Natural killer cell treated with Interleukin-12 subunit alpha and Interleukin-12 subunit beta and Interleukin-15 and Interleukin-18, amount 100 ng/mL, for 72 hours (primary cell): ENCODE measurements at places on chromosomes 7 and 10.

DNA sequence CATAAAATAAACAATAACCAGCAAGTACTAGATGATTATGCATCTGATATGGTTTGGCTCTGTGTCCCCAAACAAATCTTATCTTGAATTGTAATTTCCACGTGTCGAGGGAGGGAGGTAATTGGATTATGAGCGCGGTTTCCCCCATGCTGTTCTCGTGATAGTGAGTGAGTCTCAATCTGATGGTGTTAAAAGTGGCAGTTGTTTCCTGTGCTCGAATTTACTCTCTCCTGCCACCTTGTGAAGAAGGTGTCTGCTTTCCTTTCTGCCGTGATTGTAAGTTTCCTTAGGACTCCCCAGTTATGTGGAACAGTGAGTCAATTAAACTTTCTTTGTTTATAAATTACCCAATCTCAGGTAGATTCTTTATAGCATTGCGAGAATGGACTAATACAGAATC is 15.1 kb downstream of the CNTNAP2 start:
- no peaks in the 10 kb centered on the region for H3K36me3 ChIP-seq
- DNase-seq, result no peak
- H3K4me3 ChIP-seq, result no peak overlapping the region
- no peak overlapping the region for H3K27ac ChIP-seq

- H3K4me1 ChIP-seq, result peaks cover 36% of the 10 kb centered on the region
- peak overlapping the region; percentile 34 for H3K27ac ChIP-seq
- H3K4me3 ChIP-seq, result peak overlapping the region; percentile 21
These were observed 107.7 kb downstream of the FAM53B start for GRCh38 chr10:124636271-124636995.

GRCh38 chr7:42932811-42933591 is 825 bp downstream of the MRPL32 start:
- peak overlapping the region; percentile 98 for H3K27ac ChIP-seq
- peak overlapping the region; percentile 97 for H3K4me3 ChIP-seq
- peaks cover 28% of the 10 kb centered on the region for H3K4me1 ChIP-seq
- H3K27me3 ChIP-seq, result no peaks in the 10 kb centered on the region
- no peak for DNase-seq
- peaks cover 33% of the 10 kb centered on the region for H3K36me3 ChIP-seq

GRCh38 chr7:31318313-31318712 is 22.2 kb downstream of the NEUROD6 start:
- no peaks in the 10 kb centered on the region for H3K27me3 ChIP-seq
- no peak overlapping the region for H3K27ac ChIP-seq
- H3K4me1 ChIP-seq, result no peaks in the 10 kb centered on the region
- no peak overlapping the region for H3K4me3 ChIP-seq

DNA sequence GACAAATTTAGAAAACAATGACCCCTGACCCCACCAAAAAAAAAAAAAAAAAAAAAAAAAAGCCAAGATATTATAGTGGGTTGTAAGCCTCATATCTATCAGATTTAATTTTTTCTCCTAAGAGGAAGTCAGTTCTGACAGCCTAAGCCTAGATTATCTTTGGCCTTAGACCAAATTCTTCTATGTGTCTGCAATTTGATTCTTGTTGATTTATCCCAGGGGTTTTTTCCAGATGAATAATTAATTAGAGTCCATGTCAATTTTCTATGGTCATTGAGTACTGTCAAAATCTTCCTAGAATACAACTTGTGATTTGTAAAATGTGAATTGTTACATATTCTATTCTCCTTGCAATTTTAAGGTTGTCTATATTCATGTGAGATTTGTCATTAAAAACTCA is 151.6 kb upstream of the CACNA2D1 start:
- H3K4me1 ChIP-seq, result no peaks in the 10 kb centered on the region
- H3K36me3 ChIP-seq, result no peaks in the 10 kb centered on the region
- DNase-seq, result no peak
- no peaks in the 10 kb centered on the region for H3K27me3 ChIP-seq
- H3K4me3 ChIP-seq, result no peak overlapping the region

- no peak for DNase-seq
- H3K36me3 ChIP-seq, result no peaks in the 10 kb centered on the region
- H3K4me1 ChIP-seq, result no peaks in the 10 kb centered on the region
- peak within 1 kb of the TSS; percentile 80 for H3K4me3 ChIP-seq
- no peak within 1 kb of the TSS for H3K27ac ChIP-seq
- peaks cover 5% of the 10 kb centered on the region for H3K27me3 ChIP-seq
These were observed at the start of gene PDGFA for GRCh38 chr7:519484-520390. TSS of gene PDGFA (minus strand) at chr7:519846. CDS start at chr7:519001, 845 bp downstream.

GRCh38 chr7:42164881-42165428 is 72.1 kb downstream of the GLI3 start:
- no peaks in the 10 kb centered on the region for H3K36me3 ChIP-seq
- no peak for DNase-seq
- no peaks in the 10 kb centered on the region for H3K4me1 ChIP-seq
- H3K27ac ChIP-seq, result no peak overlapping the region
- H3K27me3 ChIP-seq, result no peaks in the 10 kb centered on the region
- H3K4me3 ChIP-seq, result no peak overlapping the region

- H3K36me3 ChIP-seq, result no peaks in the 10 kb centered on the region
- H3K4me3 ChIP-seq, result no peak overlapping the region
- no peak for DNase-seq
- H3K27me3 ChIP-seq, result no peaks in the 10 kb centered on the region
- no peaks in the 10 kb centered on the region for H3K4me1 ChIP-seq
- no peak overlapping the region for H3K27ac ChIP-seq
These were observed 163.4 kb upstream of the MKLN1 start for GRCh38 chr7:131164025-131164925.

- H3K4me1 ChIP-seq, result no peaks in the 10 kb centered on the region
- no peaks in the 10 kb centered on the region for H3K36me3 ChIP-seq
- H3K27me3 ChIP-seq, result peaks cover 58% of the 10 kb centered on the region
- no peak overlapping the region for H3K27ac ChIP-seq
- no peak for DNase-seq
These were observed 48.8 kb upstream of the SLC35B4 start for GRCh38 chr7:134365341-134366054.

GRCh38 chr10:47206449-47207280 is 93.3 kb upstream of the GDF10 start:
- no peaks in the 10 kb centered on the region for H3K27me3 ChIP-seq
- no peak overlapping the region for H3K4me3 ChIP-seq
- no peak overlapping the region for H3K27ac ChIP-seq
- DNase-seq, result no peak

DNA sequence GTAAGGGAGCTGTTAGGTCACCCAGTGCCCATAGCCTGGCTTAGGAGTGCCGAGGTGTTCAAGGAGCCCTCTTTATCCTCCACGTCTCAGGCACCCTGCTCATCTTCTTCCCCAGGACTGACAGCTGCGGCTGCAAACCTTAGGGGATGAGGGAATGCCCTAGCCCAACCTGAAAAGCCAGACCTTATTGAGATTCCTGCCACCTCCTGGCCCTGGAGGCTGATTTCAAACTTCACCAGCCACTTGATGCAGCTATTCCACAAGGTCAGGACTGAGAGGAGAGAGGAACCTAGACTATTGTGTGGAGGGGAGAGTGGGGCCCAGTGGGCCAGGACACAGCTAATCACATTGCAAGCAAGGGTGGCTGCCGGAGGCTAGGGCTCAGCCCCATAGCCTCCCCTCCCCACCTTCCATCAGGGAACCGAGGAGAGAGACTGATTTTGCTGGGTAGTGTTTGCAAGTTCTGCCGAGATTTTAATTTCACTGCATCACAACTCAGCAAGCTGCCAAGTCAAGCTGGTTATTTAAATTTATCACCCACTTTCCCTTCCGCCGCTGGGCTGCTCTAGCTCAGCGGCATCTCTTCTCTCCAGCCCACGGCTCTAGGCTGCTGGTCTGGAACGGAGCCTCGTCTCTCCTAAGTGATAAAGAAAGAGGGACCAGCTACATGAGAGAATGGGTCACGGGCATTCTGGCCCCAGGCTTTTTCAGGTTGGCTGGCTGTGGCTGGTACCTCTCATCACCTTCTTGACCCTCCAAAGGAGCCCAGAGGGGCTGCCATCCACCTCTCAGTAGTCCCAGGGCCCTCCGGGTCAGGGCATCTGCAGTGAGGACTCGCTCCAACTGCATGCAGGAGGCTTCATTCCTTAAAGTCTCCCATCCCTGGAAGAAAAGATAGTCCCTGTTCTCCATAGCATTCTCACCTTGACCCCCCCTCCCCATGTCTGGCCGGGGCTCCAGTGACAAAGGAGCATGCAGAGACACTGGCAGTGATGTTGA is 66.7 kb downstream of the PAX2 start:
- H3K27ac ChIP-seq, result no peak overlapping the region
- no peaks in the 10 kb centered on the region for H3K36me3 ChIP-seq
- no peak for DNase-seq
- peaks cover 35% of the 10 kb centered on the region for H3K27me3 ChIP-seq
- H3K4me1 ChIP-seq, result peaks cover 3% of the 10 kb centered on the region

DNA sequence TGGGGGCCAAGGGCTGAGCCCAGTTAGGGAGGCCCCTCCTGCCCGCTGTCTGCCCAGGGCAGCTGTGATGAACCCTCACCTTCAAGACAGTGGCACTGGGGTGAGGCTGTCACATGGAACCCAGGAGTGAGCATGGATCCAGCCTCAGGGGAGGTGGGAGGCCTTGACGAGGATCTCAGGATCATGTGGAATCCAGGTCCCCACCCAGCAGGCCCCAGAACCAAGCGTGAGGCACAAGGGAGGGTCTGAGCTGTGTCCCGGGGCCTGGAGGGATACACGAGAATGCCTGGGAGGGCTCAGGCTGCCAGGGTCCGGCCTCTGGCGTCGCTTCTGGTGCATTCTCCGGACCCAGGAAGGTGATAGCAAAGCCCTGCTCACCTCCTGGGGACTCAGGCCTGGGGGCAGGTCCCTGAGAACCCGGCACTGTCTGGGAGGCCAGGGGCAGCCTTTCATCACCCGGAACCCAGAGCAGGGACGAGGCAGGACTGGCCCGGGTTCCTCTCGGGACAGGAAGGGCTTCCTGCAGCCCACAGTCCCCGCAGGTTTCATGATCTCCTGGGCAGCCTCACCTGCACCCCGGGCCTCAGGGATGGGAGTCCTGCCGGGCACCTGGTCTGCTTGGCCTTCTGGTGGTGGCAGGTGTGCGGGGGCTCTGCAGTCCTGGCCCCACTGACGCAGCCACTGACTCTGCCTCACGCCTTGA is 17.5 kb downstream of the DPYSL4 start:
- no peak overlapping the region for H3K4me3 ChIP-seq
- H3K4me1 ChIP-seq, result no peaks in the 10 kb centered on the region
- H3K27ac ChIP-seq, result no peak overlapping the region
- DNase-seq, result no peak

DNA sequence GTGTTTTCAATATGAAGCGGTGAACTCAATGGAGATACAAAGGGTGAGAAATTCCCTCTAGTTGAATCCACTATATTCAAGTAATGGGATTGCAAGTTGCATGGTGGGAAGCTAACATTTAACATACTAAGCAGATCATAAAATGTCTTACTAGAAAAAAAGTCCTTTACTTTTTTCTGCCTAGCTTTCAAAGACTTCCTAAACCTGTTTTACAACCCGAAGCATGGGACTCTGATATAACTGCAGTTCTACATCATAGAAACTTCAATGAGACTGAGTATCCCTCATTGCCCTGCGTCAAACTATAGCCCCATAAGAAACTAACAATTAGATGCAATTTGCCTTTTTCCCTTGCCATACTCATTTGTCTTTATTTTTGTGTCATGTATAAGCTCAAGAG is 179.9 kb downstream of the RTKN2 start:
- no peak for DNase-seq
- no peak overlapping the region for H3K4me3 ChIP-seq
- H3K4me1 ChIP-seq, result peaks cover 32% of the 10 kb centered on the region
- H3K27ac ChIP-seq, result peak overlapping the region; percentile 57
- H3K27me3 ChIP-seq, result no peaks in the 10 kb centered on the region

DNA sequence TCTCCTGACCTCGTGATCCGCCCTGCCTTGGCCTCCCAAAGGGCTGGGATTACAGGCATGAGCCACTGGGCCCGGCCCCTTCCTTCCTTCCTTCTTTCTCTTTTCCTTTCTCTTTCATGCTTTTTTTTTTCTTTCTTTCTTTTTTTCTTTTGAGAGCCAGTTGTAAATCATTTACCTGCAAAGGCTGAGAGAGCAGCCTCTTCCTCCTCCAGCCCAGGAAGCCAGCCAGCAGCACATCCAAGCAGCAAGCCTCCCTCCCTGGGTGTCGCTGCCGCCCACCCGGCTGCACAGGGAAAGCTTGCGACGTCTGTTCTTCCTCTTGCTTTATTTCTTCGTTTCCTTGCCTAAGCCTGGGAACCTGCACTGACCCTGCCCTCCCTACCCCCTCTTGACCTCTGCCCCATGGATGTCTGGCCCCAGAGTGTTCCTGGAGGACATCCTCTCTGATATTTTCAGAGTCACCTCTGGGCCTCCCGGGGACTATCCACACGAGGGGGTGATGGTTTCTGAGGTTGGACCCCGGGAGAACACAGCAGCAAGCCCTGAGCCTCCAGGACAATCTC is 62.8 kb upstream of the MYL10 start:
- no peak overlapping the region for H3K27ac ChIP-seq
- H3K4me3 ChIP-seq, result no peak overlapping the region
- H3K4me1 ChIP-seq, result peaks cover 2% of the 10 kb centered on the region

DNA sequence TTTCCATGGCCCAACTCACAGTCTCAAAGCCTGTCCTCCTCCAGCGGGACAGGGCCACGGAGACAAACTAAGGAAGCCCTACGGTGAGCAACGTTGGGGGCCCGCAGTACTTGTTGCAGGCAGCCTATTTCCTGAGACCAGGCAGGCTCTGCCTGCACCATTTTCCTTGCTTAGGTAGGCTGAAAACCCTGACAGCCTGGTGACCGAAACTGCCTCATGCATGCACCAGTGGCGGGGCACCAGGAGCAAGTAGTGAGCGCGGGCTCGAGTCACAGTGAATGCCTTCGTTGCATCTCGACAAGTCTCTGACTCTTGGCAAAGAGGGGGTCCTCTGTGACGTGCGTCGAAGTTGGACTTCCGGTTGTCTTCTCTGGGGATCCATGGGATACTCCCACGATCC is 23.3 kb upstream of the ZNF273 start:
- no peaks in the 10 kb centered on the region for H3K36me3 ChIP-seq
- peaks cover 14% of the 10 kb centered on the region for H3K27me3 ChIP-seq
- DNase-seq, result no peak

DNA sequence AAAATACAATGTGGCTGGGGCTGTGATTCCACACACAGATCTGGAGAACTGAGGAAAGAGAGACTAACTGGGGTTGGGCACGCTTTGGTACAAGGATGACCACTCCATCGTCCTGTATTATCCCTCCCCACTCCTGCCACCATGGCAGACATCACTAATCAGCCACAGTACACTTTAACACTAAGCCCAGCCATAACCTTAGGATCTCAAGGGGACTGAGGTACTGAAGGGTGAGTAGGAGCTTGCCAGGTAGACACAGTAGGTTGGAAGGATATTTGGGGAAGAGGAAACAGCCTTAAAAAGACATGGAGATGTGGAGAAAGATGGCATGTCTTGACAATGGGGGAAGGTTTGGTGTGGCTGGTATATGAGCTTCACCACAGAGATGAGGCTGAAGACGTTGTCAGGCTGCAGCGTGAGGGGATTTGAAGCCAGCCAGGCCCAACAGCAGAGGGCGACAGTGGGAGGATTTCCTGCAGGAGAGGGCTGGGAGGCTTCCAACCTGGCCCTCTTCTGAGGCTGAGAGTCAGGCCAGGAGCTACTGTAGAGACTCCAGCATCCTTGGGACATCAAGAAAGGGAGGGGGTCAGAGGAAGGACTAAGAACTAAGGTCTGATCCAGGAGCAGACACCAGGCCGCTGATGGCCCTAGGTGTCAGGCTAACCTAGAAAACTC is 58.6 kb upstream of the COL13A1 start:
- no peaks in the 10 kb centered on the region for H3K4me1 ChIP-seq
- no peak overlapping the region for H3K27ac ChIP-seq
- no peak overlapping the region for H3K4me3 ChIP-seq
- no peak for DNase-seq
- no peaks in the 10 kb centered on the region for H3K36me3 ChIP-seq

GRCh38 chr10:42519761-42520460 is 118.5 kb downstream of the ZNF33B start:
- H3K4me1 ChIP-seq, result no peaks in the 10 kb centered on the region
- H3K36me3 ChIP-seq, result peaks cover 77% of the 10 kb centered on the region
- no peaks in the 10 kb centered on the region for H3K27me3 ChIP-seq
- H3K27ac ChIP-seq, result no peak overlapping the region
- no peak overlapping the region for H3K4me3 ChIP-seq
- no peak for DNase-seq
